ENCODE measurements at places on chromosomes 5 and 9.
A peak's percentile ranks its signal among the peaks of the same experiment; 100 is the strongest.

- DNase-seq = no peak
Observed at GRCh38 chr5:94316916-94317838, 301.2 kb downstream of the KIAA0825 start.

DNA sequence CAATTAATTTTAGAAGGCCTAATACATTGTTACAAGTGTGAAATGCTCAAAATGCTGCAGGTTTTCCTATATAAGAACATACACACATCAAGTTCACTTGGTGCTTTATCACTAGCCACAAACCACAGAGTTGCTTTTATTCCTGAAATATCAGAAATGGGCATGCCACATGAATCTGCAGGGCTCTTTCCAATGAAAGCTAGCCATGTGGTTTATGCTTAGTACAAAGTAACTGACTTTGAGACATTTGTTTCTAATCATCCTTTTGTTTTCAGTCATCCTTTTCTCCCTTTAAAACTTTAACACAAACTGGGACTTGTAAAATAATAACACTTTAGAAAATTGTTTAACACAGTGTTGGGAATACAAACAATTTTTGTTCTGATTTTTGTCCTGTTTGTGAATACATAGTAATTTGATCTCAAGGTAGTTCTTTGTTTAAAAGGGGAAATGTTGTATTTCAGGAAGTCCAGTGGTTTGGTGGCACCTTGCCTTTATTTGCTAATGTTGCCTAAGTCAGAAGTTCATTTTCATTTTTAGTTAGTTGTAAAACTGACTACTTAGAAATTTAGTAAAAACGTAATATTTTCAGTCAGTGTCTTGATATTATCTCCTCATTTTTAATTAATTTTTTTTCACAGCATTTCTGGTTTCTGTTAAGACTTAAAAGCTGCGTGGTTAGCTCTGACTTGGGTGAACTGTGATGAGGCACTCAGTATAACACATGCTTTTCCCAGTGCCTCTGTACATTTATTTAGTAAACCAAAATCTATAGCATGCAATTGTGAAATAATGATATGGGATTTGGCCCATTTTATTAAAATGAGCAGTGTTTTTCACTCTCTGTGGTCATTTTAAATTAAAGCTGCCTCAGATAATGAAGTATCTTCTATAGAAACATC lies 18.6 kb downstream of the PRDM6 start:
- DNase-seq = no peak

DNA sequence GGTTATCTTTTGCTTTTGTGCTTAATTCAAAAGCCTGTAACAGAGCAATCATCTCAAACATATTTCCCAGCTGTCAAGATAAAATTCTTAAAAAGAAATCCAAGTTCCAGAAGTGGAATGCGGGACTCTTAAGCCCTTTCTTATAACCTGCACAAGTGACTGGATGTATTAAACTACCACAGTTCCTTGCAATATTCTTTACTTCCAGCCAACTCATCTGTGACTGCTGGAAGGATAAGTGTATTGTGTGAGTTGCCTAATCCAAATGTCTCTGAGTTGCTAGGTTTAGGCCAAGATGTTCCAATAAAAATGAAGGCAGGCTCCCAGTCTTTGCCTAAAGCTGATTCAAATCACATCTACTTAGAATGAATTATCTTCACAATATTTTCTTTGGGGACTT lies 159.2 kb upstream of the SLC24A2 start:
- no peak for DNase-seq

- no peak for DNase-seq
Observed at GRCh38 chr5:81786991-81787390, 36.1 kb upstream of the SSBP2 start.

DNA sequence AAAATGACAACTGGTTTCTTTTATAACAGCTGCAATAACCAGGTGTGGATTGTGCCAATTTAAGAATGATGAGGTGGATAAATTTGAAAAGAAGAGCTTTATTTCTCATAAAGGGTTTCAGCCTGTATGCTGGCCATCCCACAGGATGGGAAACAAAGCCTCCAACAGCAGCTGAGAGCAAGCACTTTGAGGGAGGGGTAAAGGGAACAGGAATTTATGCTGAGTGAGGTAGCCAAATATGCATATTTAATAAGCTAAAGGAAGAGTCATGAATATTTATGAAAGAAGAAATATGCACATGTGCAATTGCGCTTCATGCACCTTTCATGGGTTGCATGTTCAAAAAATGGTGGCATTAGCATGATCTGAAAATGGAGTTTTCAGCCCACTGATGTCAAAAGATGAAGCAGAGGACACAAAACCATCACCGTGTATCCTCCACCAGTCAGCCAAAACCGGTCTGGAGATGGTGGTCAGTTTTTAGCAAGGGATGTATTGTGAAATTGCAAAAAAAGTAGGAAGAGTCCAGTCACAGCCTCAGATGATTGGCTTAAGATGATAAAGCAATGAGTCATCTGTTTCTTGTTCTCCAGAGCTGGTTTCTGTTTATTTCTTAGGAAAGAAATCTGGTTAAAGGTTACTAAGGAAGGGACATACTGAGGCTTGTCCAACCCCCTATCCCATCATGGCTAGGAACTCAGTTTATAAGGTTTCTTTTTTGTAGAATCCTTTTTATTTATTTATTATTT lies 47.9 kb downstream of the DEPDC1B start:
- no peak for DNase-seq

DNA sequence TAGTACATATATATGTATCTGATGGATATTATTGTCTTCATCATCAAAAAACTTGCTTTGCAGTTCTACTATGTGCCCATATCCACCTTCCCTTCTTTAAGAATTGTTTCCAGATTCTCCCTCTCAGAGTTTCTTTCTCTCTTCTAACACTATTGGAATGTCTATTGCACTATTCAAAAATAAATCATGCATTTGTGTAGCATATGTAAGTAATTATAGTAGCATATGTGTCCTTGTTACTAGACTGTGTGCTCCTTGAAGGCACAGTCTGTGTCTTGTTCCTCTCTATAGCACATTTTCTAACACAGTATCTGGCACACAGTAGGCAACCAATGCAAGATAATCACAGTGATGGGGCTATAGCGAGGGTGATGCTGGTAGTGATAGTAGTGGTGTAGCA lies 43.4 kb upstream of the TRIM32 start:
- DNase-seq = no peak

GRCh38 chr9:95091601-95092261 lies 225.8 kb downstream of the FANCC start:
- no peak for DNase-seq

GRCh38 chr5:111227801-111228200 lies 3.6 kb downstream of the CAMK4 start:
- DNase-seq = no peak

DNA sequence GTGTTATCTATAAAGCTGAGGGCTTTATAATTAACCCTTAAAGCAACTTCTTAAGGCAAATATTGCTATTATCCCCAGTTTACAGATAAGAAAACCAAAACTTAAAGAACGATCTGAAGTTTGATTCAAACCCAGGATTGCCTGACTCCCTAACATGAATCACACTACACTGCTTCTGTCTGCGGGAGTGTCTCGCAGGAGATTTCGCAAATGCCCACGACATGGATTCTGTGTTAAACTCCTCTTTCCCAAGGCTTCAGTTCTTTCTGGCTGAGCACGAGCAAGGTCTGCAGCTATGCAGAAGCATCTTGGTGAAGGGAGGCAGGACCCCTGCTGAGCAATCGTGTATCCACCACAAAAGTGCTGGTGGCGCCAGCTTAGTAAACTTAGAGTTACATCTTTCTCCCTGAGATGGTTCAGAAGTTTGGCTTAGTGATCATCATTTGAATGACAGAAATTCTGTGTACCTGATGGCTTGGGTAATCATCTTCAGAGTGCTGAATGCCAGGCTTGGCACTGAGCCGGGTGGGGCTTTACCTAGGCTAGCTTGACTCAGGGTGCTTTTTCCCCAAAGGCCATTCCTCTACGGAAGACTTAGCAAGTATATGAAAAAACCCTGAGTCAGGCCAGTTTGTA lies 81.4 kb upstream of the PIK3R1 start:
- no peak for DNase-seq

DNA sequence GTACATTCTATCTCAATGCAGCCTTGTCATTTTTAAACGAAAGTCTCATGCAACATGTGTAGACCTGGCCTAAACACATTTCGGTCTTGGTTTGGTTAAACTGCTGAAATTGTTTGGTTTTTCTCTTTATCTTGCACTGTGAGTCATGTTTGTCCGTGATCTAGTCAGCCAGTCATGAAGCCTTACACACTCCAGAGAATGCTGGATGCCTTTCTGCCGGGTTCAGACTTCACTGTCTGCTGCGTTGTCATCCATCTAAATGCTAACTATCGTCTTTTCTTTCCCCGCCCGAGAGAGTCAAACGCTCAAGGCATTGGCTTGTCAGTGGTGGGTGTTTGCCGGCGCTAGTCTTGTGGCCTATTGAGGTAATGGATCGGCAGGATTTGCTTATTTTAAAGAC lies 1194.6 kb upstream of the WWC1 start:
- no peak for DNase-seq

GRCh38 chr5:61304590-61305381 lies 27.3 kb upstream of the ZSWIM6 start:
- DNase-seq = peak; percentile 58

- DNase-seq = no peak
Observed at GRCh38 chr5:113502073-113502472, 11.4 kb upstream of the YTHDC2 start.

DNA sequence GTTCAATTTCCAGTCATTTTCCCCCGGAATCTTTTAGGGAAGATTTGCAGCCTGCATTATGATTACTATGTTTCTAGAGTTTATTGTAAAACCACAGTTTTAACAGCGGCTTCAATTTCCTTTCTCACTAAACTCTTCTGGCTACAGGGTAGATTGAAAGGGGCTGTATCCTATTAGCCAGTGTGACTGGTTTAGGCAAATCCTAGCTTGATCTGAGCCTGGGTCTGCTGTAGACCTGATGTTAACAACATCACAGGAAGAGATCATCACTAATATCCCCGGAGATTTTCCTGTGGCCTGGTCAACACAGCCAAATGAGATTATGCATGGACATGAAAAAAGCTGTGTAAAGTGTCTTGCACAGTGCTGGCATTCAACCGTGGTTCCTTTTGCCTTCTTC lies 33.4 kb downstream of the STOM start:
- DNase-seq = no peak

- DNase-seq = no peak
Observed at GRCh38 chr9:4147476-4148230, 152.2 kb downstream of the GLIS3 start.

- DNase-seq = no peak
Observed at GRCh38 chr9:120531683-120532300, 48.2 kb downstream of the CDK5RAP2 start.

DNA sequence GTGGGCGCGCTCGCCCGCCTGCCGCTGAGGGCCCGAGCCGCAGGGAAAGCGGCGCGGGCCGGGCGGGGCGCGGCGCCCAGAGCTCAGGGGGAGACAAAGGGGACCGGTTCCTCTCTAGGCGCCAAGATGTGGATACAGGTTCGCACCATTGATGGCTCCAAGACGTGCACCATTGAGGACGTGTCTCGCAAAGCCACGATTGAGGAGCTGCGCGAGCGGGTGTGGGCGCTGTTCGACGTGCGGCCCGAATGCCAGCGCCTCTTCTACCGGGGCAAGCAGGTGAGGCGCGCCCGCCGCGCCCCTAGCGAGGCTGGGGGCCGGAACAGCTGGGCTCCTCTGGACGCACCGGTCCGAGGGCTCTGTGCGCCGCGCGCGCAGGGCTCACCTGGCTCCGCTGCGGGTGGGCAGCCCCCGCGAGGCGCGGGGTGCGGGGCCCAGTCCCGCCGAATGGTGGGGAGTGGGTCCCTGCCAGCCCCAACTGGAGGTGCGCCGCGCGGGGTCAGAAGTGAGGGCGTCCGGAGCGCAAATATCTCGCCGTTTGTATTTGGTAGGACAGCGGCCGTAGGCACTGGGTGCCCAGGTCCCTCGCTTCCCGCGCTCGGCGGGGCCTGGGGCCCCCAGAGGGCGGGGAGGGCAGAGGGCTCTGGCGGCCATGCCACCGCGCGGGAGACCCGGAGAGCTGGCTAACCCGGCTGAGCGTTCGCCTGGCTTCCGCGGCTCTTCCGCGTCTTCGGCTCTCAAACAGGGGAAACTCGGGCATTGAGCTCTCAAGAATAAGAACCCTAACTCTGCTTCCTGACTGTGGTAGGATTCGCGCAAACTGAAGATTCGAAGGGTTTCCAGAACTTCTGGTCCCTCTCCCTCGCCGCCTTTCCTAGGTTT lies 607 bp downstream of the UHRF2 start:
- peak; percentile 25 for DNase-seq

- no peak for DNase-seq
Observed at GRCh38 chr5:81156732-81157131, 76.4 kb upstream of the CKMT2 start.

- DNase-seq = no peak
Observed at GRCh38 chr5:112109331-112110007, 309.6 kb downstream of the EPB41L4A start.

DNA sequence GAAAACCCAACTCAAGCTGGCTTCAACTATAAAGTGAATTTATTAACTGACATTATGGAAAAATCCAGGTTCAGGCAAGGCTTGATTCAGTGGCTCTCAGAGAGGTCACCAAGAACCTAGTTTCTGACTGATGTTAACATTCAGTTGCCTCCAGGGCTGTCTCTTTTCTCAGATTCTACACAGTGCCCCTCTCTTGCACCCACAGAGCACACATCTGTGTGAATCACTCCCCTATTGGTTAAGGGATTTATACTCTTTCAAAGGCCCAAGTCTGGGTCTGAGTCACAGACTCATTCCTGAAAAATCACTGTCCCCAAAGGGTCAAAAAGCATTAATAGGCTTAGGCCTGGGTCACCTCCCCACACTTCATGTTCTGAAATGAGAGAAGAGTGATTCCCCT lies 6.2 kb upstream of the HAVCR2 start:
- no peak for DNase-seq

GRCh38 chr9:105818903-105819302 lies 124.6 kb downstream of the TMEM38B start:
- no peak for DNase-seq

Data from CD4-positive, alpha-beta T cell (primary cell).